ENCODE measurements at places on chromosomes 3 and 15. TPM values are rescaled to one million over a fixed set of nuclear protein-coding genes. Genes with fewer than 3 reads are reported as not detected.

Gene GAP43
- total RNA-seq, result 12.8 TPM

Gene SYNPR
- 0.64 TPM for total RNA-seq

Gene SLC9C1
- total RNA-seq, result 0.15 TPM

Gene FAM43A
- total RNA-seq, result 2.7 TPM

DNA sequence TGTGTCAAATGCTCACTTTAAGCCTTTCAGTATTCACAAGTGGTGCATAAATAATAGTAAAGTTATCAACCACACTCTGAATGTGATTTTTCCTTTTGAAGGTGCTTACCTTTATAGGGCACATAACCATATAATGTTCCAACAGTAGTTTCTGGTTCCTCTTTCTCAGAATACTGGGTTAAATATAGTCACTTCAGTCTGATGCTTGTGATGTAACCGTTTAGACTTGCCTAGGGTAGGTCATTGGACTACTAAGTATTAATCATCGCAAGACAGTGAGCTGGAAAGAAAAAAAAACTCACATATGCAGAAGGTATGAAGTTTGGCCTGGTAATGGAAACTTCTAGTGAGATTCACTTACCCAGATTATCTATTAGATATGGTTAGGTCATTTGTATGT lies 1.9 kb downstream of the KBTBD8 start:
- DNase-seq, result no peak
- peaks cover 10% of the 10 kb centered on the region for H3K4me1 ChIP-seq
- H3K27me3 ChIP-seq, result no peaks in the 10 kb centered on the region
- no peak overlapping the region for H3K27ac ChIP-seq

GRCh38 chr15:69013726-69014406 lies 629 bp upstream of the NOX5 start:
- H3K27ac ChIP-seq, result no peak overlapping the region
- no peak for DNase-seq
- no peaks in the 10 kb centered on the region for H3K4me1 ChIP-seq
- H3K4me3 ChIP-seq, result no peak overlapping the region
- peaks cover 6% of the 10 kb centered on the region for H3K36me3 ChIP-seq

GRCh38 chr15:31591908-31592307 lies 265.3 kb downstream of the KLF13 start:
- peaks cover 4% of the 10 kb centered on the region for H3K4me1 ChIP-seq
- H3K27me3 ChIP-seq, result no peaks in the 10 kb centered on the region
- H3K4me3 ChIP-seq, result no peak overlapping the region
- no peak overlapping the region for H3K27ac ChIP-seq
- no peaks in the 10 kb centered on the region for H3K36me3 ChIP-seq
- no peak for DNase-seq

DNA sequence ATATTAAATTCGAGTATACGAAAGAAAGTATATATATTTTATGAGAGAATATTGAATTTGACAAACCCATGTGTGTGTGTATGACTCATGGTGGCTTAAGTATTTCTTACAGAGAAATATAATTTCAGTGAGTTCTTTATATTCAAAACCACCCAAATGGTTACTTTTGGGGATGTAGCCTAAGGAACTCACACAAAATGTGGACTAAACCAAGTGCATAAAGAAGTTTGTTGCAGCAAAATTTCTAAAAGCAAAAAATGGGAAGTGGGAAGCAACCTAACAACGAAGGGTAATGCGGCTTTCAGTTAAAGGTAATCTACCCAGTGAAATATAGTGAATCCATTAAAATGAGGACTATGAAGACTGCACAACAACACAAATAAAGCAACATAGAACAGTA lies 277.1 kb downstream of the EDEM1 start:
- no peaks in the 10 kb centered on the region for H3K36me3 ChIP-seq
- DNase-seq, result no peak
- H3K27ac ChIP-seq, result no peak overlapping the region

DNA sequence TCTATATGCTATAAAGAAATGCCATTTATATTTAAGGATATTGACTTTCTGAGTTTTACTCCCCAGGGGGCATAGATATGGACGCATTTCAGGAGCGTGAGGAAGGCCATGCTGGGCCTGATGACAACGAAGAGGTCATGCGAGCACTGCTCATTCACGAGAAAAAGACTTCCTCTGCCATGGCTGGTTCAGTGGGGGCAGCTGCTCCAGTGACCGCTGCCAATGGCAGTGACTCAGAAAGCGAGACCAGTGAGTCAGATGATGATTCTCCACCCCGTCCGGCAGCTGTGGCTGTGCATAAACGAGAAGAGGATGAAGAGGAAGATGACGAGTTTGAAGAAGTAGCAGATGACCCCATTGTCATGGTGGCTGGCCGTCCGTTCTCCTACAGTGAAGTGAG lies 38.4 kb downstream of the GTF2E1 start:
- H3K27ac ChIP-seq, result no peak overlapping the region
- H3K27me3 ChIP-seq, result no peaks in the 10 kb centered on the region
- no peak overlapping the region for H3K4me3 ChIP-seq
- no peaks in the 10 kb centered on the region for H3K4me1 ChIP-seq
- no peak for DNase-seq

DNA sequence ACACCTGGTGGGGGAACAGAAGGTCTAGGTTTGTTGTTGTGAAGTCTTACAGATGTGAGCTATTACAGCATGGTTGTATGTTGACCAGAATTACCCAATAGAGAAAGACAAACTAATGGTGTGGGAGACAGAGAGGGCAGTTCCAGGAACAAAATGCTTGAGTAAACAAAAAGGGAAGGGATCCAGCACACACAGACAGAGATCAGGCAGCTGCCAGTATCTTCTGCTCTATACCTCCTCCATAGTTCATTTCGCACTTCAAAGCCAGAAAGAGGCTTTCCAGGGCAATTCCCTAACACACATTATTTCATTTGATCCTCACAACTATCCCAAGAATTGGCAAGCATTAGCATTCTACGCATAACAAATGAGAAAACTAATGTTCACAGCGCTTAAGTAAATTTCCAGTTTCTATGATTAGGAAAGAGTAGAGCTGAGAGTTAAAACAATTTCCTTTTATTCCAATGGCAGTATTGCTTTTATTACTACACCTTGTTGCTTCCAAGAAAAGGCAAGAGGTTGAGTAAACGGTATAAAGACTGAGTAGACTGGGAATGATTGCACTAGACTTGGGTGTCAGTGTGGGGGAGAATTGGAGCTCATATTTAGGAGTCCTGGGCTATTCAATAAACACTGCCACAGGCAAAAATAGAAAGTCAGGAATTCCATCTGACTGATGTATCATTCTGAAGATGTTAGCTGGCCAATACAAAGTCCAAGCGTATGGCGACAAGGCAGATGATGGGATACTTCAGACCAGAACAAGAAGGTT lies 39.7 kb upstream of the ZNF280D start:
- H3K36me3 ChIP-seq, result peaks cover 5% of the 10 kb centered on the region
- no peaks in the 10 kb centered on the region for H3K4me1 ChIP-seq
- no peak overlapping the region for H3K4me3 ChIP-seq

GRCh38 chr15:63231706-63232105 lies 42.3 kb downstream of the RAB8B start:
- H3K36me3 ChIP-seq, result no peaks in the 10 kb centered on the region
- DNase-seq, result no peak
- no peak overlapping the region for H3K27ac ChIP-seq
- no peaks in the 10 kb centered on the region for H3K27me3 ChIP-seq
- no peak overlapping the region for H3K4me3 ChIP-seq
- H3K4me1 ChIP-seq, result no peaks in the 10 kb centered on the region

GRCh38 chr3:61247191-61247590 lies 4.1 kb downstream of the FHIT start:
- no peaks in the 10 kb centered on the region for H3K27me3 ChIP-seq
- H3K4me3 ChIP-seq, result no peak overlapping the region
- peaks cover 2% of the 10 kb centered on the region for H3K4me1 ChIP-seq
- no peaks in the 10 kb centered on the region for H3K36me3 ChIP-seq
- DNase-seq, result no peak

- H3K36me3 ChIP-seq, result no peaks in the 10 kb centered on the region
- no peaks in the 10 kb centered on the region for H3K27me3 ChIP-seq
- H3K4me3 ChIP-seq, result no peak overlapping the region
- H3K27ac ChIP-seq, result no peak overlapping the region
Measured at GRCh38 chr3:48572517-48572916, 8.9 kb upstream of the UCN2 start.

DNA sequence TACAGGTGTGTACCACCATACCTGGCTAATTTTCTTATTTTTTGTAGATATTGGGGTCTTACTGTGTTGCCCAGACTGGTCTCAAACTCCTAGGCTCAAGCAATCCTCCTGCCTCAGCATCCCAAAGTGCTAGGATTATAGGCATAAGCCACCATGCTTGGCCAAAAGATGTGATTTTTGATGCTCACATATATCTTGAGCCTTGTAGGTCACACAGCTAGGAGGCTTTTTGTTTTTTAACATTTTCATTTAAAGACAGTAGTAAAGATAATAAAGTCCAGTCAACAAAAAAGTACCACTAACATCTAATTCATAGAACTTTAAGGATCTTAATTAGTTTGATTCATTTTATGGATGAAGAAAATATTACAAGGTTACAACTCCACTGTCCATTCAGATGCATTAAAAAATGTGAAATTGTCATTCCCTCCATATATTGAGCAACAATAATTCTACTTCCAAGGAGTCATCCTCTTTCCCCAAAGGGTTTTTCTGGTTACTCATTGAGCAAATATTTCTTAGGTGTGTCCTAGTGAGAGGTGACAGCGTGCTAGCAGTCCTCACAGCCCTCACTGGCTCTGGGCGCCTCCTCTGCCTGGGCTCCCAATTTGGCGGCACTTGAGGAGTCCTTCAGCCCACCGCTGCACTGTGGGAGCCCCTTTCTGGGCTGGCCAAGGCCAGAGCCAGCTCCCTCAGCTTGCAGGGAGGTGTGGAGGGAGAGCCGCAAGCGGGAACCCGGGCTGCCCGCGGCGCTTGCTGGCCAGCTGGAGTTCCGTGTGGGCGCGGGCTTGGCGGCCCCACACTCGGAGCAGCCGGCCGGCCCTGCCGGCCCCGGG lies 8.3 kb upstream of the TASOR start:
- H3K36me3 ChIP-seq, result no peaks in the 10 kb centered on the region
- H3K4me1 ChIP-seq, result no peaks in the 10 kb centered on the region
- no peaks in the 10 kb centered on the region for H3K27me3 ChIP-seq

DNA sequence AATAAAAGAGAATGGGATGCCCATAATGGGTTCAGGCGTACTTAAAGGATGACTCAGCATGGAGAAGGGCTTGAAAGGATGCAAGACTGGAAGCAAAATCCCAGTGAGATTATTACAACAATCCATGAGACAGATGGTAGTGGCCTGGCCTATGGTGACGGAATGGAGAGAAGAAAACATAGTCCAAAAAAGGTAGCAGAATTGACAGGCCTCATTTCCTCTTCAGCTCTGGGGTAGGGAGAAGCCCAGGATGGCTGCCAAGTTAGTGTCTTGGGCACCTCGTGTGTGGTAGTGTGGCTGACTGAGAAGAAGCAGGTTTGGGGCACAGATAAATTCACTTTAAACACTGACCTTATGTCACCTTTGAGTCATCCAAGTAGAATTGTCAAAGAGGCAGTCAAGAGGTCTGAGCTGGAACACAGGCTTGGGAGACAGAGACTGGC lies 18.1 kb downstream of the MB21D2 start:
- DNase-seq, result no peak
- H3K4me3 ChIP-seq, result no peak overlapping the region
- H3K27me3 ChIP-seq, result no peaks in the 10 kb centered on the region
- peaks cover 3% of the 10 kb centered on the region for H3K4me1 ChIP-seq
- peaks cover 19% of the 10 kb centered on the region for H3K36me3 ChIP-seq
- H3K27ac ChIP-seq, result no peak overlapping the region

- no peak overlapping the region for H3K4me3 ChIP-seq
- no peak overlapping the region for H3K27ac ChIP-seq
- DNase-seq, result no peak
Measured at GRCh38 chr15:51649659-51650521, 27.3 kb upstream of the DMXL2 start.

- H3K4me3 ChIP-seq, result no peak overlapping the region
- no peaks in the 10 kb centered on the region for H3K27me3 ChIP-seq
- H3K36me3 ChIP-seq, result no peaks in the 10 kb centered on the region
- H3K27ac ChIP-seq, result no peak overlapping the region
- DNase-seq, result no peak
- no peaks in the 10 kb centered on the region for H3K4me1 ChIP-seq
Measured at GRCh38 chr15:85804481-85805170, 9.9 kb upstream of the KLHL25 start.

- no peaks in the 10 kb centered on the region for H3K27me3 ChIP-seq
- no peaks in the 10 kb centered on the region for H3K4me1 ChIP-seq
- no peak overlapping the region for H3K4me3 ChIP-seq
Measured at GRCh38 chr3:134535186-134535970, 49.5 kb downstream of the CEP63 start.

GRCh38 chr3:181425074-181425473 lies 286.7 kb upstream of the SOX2 start:
- no peak overlapping the region for H3K27ac ChIP-seq
- H3K4me1 ChIP-seq, result no peaks in the 10 kb centered on the region
- H3K27me3 ChIP-seq, result no peaks in the 10 kb centered on the region
- no peak for DNase-seq

- no peaks in the 10 kb centered on the region for H3K27me3 ChIP-seq
- H3K36me3 ChIP-seq, result no peaks in the 10 kb centered on the region
- no peaks in the 10 kb centered on the region for H3K4me1 ChIP-seq
- H3K27ac ChIP-seq, result no peak overlapping the region
Measured at GRCh38 chr3:187628169-187628568, 42.0 kb downstream of the SST start.
